ENCODE measurements at places on chromosomes 7 and 10.
A peak's percentile ranks its signal among the peaks of the same experiment; 100 is the strongest.

- no peak for DNase-seq
Observed at GRCh38 chr10:122152544-122152943, 118.6 kb upstream of the BTBD16 start.

DNA sequence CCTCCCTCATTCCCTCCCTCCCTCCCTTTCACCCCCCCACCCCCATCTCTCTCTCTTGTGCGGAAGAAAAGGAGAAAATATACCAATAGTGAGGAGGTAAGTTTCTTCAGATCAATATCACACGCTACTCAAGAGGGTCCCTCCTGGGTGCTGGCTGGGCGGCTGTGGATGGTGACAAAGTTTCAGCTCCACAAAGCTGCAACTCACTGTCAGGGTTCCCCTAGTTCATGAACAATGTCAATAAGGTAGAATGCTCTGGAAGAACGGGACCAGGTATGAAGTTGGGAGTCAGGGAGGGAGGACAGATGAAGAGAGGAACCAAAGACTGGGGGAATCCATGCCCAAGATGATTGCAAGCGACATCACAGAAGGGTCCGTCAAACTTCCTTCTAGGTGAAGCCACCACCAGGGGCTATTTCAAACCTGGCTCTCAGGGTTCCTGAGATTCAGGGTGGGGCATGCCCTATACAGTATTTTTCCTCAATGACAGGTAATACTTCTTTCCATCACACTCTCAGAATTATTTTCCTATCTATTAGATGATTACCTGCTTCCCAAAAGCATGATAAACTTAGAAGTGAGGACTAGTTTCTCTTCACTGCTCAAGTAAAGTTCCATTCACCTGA, 1.4 kb upstream of the PDE1C start:
- no peak for DNase-seq

DNA sequence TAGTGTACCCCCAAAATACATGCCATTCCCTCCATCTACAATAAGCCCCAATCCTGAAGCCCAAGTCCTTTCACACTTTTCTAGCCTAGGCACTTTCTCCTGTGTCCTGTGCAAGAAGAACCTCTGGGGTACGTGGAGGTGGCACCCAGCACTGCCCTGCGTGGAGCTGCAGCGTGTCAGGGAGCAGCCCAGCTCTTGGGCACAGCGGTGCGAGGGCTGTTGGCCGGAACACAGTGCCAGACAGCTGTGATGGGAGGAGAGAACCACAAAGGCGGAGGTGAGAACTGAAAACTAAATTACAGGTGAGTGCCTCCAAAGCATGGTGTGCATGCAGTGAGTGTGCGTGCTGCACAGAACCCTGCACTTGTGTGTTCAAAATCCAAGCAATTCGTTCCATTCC, 621.3 kb upstream of the ADARB2 start:
- no peak for DNase-seq

- DNase-seq: no peak
Observed at GRCh38 chr7:157587805-157588560, 251.2 kb downstream of the DNAJB6 start.

DNA sequence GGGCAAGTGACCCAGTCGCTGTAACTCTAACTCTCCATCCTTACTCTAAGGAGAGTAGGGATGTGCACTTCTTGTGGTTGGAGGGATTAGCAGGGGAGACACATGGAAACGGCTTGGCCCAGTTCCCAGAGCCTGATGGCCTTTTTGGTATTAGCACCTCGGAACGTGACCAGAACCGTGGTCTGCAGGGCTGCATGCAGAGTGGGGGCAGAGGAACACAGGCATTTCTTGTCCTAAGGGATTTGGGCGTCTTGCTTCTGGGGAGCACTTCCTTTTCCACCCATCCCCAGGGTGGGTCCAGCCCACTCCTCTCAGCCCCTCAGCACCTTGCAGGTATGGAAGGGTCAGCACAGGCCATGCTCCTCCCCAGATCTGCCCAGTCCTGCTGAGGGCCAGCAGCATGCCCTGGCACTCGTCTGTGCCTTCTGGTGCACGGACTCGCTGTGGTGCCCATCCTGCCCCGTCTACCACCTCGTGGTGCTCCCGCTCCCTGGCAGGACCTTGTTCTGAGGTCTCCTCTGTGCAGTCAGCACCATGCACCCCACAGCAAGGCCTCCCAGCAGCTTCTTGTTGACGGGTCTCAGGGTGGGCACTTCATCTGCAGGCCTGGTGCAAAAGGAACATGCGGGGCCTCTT, 109.6 kb downstream of the ACTR3B start:
- no peak for DNase-seq

DNA sequence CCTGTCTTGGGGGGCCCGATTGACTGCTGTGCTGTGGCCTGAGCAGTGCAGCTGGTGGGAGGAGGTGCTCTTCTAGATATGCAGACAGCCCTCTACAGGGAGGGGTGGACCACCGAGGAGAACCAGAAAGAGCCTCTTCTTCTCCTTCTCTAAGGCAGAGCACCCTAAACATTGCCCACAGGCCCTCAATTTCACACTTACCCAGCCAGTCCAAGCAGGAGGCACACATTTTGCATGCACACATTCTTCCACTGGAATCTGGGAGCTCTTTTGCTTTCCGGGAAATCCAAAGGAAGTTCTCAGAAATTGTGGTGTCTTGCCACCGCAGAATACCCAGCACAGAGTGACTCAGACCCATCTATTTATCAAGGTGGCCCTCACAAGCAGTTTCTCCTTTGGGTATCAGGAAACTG, 45.8 kb downstream of the EEPD1 start:
- no peak for DNase-seq

DNA sequence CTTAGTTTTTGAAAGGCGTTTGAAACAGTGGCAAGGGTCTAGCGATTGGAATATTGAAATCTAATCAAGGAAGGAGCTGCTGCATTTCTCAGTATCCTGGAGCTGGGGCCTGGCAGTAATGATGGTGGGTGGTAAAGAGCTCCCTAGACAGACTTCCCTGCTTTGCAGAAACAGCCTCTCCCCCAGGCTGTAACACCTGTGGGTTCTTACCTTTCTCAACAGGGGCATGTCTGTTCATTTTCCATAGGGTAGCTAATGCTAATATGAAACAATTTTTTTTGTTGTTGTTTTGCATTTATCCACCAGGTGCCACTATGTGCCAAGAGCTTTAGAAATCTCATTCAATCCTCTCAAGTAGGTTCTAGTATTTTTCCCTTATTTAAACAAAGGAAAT, 345.5 kb downstream of the REEP3 start:
- no peak for DNase-seq

GRCh38 chr7:23474094-23474828, 4.0 kb upstream of the IGF2BP3 start:
- DNase-seq: peak; percentile 95

GRCh38 chr10:132129431-132129830, 57.3 kb upstream of the DPYSL4 start:
- DNase-seq: no peak

GRCh38 chr10:35822316-35822715, 180.2 kb upstream of the FZD8 start:
- DNase-seq: peak; percentile 74

GRCh38 chr7:48090095-48090805, 1.2 kb downstream of the UPP1 start:
- DNase-seq: peak; percentile 58

GRCh38 chr10:44125879-44126278, 259.0 kb downstream of the CXCL12 start:
- DNase-seq: no peak

DNA sequence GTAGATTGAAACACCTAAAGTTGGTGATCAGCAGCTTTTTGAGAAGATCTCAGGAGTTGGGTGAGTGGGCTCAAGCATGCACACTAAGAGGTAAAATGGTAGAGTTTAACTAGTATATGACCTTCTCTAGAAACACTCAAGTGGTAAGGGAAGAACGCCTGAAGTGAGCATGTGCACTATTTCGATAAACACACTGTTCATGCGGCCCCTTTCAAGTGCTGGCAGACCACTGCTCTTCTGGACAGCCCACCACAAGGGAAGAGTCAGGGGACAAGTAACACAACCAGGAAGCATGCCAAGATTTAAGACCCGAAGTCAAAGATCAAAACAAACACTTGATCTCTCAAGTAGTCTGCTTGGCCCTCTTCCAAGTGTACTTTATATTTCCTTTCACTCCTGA, 519.5 kb upstream of the ZWINT start:
- DNase-seq: no peak

GRCh38 chr7:44288811-44289340, 36.5 kb downstream of the CAMK2B start:
- peak; percentile 45 for DNase-seq

GRCh38 chr7:39969431-39969830, 19.4 kb downstream of the CDK13 start:
- DNase-seq: no peak

DNA sequence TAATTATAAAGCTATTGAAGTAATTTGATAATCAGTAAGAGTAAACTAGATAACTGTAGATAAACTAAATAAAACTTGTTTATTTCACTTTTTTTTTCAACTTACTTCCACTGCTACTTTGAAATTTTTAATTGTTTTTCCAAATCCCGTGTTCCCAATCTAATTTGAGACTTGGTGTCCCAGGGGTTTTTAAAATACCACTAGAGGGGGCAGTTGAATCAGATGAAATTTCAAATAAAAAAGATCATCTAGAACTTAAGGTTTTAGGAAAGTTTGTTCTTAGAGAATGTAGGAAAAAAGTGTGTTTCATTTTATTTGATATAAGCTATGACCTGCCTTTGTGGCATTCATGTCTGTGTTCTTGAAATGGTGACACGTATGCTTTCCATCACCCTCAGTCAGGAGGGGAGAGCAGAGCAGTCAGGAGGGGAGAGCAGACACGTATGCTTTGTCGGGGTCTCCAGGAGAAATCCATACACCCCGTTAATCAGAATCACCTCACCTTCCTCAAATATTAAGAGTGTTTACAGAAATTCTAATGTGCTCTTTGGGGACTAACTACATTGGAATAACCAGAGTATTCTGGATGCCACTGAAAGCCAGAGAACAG, 49.9 kb downstream of the C10orf67 start:
- no peak for DNase-seq

- DNase-seq: no peak
Observed at GRCh38 chr7:142771353-142771723, 568 bp downstream of the PRSS2 start.

DNA sequence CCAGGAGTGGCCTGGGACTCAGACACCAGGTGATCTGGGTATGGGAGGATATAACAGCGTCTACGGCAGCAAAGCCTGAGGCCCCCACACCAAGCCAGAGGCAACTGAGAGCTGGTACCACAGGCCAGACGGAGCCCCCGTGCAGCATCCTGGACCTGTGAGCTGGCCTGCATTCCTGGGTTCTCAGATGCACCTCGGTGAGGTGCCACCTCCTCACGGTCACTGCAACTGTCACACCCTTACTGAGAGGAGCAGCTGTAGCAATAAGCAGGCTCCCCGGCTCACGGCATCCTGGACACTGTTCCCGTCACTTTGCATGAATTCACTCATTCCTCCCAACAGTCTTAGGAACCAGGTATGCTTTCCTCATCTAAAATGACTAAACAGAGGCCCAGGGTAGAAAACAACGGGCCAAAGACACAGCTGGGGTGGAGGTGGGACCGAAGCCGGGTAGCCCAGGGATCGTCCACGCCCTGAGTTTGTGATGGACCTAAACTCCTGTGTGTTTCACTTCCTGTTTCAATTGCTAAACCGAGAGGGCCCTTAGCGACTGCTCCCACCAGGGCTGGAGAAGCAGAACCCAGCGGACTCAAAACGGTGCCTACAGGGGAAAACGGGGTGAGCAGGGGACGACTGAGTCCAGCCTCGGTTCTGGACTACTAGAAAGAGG, 98.7 kb downstream of the CTBP2 start:
- DNase-seq: no peak

- DNase-seq: no peak
Observed at GRCh38 chr10:14751014-14751896, 23.4 kb downstream of the FAM107B start.

GRCh38 chr7:30463405-30464145, 15.0 kb downstream of the NOD1 start:
- no peak for DNase-seq

GRCh38 chr10:102342458-102342857, 53.0 kb upstream of the NFKB2 start:
- peak; percentile 33 for DNase-seq

DNA sequence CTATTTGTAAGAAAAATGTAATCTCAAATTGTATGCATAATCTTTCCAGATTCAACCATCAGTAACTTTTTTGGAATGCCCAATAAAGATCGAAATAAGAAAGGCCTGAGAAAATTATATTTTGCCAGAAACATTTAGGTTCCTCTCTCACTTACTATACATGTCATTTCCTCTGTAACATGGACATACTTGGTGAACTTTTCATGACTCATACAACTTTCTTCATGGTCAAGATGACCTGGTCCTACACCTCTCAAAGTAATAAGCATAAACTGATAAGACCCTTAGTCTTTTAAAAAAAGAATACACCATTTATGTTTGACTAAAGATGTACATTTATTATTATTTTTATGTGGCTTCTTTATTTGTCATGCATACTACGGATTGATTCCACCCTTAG, 125.3 kb downstream of the REEP3 start:
- DNase-seq: no peak

- no peak for DNase-seq
Observed at GRCh38 chr7:158309868-158310763, 277.5 kb downstream of the PTPRN2 start.

GRCh38 chr7:140035400-140036223, 27.1 kb downstream of the PARP12 start:
- DNase-seq: no peak

DNA sequence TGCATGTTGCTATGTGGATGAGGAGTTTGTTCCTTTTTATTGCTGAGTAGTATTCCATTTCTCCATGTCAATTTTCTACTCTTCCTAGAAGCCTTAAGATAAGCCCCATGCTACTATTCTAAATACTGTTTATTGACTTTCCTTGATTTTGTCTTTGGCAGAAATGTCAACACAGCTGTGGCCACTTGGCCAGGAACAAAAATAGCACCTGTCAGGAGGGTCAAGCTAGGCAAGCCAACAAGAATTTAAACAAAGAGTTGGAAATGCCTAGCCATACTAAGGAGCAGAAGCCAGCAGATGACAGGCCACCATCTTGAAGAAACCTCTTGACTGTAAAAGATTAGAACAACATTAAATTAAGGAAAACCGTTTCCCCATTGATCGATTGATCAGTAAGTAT, 34.7 kb downstream of the JAZF1 start:
- DNase-seq: no peak

DNA sequence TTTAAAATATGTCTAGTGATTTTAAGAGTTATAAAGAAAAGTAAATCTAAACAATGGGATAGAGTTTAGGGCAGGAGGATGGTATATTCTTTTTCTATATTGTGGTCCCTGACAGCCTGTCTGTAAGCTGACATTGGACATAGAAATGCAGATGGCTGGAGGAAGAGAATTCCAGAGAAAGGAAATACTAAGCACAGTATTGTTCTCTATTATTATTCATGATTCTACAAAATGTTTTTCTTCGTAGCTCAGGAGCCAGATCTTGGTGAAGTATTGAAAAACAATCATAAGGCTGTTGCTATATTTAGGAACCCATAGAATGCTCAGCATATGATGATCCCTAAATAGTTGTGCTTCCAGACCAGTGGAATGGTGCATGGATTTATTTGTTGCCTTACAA, 117.0 kb upstream of the FAM3C start:
- DNase-seq: no peak

DNA sequence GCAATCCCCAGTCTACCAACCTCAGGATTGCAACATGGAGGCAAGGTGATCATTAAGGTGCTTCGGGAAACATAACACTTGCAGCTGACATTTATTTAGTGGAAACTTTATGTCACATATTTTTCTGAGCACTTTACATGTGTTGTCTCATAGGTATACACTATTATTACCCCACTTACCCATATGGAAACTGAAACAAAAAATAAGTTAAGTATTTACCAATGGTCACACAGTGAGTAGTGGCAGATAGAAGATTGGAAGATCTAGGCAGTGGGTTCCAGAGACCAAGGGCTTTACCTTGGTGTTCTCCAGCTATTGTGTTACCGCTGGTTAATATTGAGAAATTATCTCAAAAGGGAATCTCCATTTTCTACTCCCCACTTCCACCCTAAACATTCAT, 1279.1 kb upstream of the SORCS1 start:
- no peak for DNase-seq

Measured in H1 (cell line).